ENCODE measurements at places on chromosomes 5 and 9.

DNA sequence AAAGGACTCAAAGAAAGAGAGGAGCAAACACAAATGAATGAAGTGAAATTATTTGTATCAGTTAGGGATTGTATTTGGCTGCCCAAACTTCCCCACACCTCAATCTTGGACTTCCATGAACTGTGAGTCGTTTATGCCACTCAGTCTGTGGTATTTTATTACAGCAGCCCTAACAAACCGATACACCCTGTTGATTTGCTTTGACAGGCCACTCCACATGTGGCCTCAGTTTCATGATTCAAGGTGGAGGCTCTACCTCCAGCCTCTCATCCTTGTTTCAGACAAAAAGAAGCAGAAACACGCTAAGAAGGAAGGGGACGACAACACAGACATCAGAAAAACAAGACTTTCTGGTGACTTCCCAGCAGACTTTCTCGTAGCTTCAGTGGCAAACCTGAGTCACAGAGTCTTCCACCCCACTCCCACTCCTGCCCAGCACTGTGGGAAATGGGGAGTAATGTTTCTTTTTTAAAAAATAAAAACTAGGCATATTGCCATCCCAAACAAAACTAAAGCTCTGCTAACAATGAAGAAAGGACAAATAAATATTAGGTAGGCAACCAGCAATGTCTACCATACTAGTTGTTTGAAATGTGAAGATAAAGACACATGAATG, 52.2 kb upstream of the ABCA1 start:
- DNase-seq: no peak

GRCh38 chr5:110386782-110387181, 339.7 kb downstream of the TMEM232 start:
- no peak for DNase-seq

DNA sequence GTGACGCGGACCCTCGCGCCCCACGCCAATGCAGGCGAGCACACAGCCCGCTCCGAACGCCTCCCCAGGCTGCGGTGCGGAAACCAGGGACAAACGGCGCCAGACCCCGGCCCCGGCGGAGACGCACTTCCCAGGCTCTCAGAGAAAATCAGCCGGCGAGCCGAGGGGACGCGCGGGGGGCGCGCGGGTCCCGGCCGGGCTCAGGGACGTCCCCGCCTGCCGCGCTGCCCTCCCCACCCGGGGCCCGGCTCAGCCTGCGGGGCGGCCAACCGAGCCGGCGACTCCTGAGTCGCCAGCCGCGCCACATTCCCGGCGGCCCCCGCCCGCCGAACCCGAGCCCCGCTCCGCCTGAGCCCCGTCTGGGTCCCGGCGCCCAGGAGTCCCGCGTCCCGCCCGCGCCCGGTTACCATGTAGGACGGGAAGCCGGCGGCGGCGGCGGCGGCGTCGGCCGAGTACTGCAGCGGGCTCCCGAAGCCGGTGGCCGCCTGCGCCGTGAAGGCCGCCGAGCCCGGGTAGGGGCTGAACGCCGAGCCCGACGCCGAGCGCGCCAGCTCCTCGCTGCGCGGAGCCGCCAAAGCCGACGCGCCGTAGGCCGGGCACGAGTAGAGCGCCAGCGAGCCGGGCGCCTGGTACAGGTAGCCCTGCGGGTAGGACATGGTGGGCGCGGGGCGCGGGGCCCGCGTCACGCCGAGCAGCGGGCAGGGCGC, 566 bp downstream of the IRX2 start:
- no peak for DNase-seq

DNA sequence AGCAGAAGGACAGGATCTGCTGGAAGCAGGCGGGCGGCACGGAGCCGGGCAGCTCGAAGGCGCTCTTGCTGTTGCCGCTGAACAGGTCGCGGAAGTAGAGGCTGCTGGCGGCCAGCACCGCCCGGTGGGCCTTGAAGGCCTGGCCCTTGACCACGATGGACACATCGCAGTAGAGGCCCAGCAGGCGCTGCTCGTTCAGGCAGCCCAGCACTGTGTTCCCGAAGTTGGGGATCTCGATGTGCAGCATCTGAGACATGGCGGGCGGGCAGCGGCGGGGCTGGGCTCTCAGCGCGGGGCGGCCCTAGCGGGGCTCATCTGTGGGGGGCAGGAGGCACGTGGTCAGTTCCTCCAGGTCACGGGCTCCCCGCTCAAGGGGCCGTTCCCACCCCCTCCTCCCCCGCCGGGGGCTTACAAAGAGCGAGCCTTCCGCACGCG, 44.8 kb downstream of the NACC2 start:
- DNase-seq: no peak

GRCh38 chr9:14993901-14994554, 83.8 kb upstream of the FREM1 start:
- DNase-seq: no peak

- no peak for DNase-seq
Measured at GRCh38 chr9:75231167-75231566, 142.9 kb downstream of the OSTF1 start.

DNA sequence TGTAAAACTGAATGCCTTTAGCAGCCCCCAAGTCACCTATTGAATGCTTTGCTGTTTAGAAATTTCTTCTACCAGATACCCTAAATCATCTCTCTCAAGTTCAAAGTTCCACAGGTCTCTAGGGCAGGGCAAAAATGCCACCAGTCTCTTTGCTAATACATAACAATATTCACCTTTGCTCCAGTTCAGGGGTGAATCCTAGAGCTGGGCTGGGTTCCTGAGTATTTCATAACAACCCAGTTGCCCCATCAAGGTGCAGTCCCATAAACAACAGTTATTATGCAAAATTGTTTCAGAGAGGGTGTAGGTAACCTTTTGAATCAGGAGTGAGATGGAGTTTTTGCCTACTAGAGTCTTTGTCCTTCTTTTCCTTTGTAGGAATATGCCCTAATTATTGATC, 19.0 kb upstream of the C1QTNF3 start:
- no peak for DNase-seq

DNA sequence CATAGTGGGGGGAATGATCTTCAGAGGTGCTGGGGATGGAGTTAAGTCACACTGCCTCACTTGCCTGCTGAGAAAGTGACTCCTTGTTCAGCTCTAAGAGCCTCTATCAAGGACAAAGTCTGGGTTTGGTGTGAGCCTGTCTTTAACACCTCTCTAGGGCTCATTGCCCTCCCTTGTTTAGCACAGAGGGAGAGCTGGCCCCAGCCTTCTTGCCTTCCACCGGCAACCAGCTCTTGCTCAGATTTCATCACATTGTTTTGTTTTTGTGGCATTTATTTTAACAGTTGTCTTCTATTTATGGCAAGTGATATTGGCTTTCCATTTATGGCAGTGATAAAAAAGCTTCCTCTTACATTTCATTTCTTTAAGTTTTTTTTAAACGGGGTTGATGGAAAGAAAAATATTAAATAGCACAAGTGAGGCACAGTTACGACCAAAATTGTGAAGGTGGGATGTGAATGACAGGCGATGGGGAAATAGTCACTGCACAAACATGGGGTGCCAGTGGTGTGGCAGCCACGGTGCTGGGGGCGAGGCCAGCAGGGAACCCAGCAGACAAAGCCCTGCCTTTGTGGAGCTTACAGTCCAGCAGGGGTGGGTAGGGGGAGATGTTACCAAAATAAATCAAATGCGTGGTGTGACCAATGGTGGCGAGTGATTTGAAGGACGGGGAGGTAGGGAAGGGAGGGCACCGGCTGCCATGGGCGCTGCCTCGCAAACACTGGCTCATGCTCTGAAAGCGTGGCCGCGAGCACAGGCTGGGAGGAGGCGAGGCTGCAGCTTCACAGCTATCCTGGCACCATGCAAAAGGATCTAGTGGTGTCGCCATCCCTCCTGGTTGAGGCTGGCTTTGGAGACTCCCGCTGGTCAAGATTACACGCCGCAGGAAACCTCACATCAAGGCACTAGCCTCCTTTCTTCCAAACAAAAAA, 21.2 kb upstream of the UNC5A start:
- DNase-seq: no peak

DNA sequence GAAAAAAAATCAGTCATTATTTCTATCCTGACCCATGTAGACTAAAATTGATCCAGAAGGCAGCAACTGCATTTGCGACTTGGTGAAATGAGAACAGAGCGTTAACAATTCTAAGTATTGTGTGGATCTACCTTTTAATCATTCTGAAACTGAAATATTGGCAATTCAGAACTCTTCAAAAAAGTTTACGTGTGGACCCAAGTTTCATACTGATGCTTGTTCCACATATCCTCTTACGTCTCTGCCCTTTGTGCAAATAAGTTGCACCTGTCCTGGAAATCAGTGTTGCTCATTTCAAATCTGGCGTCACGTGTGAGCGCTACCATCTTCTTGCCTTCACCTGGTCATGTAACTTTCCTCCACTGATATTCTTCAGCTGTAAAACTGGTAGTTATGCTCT, 74.7 kb downstream of the NTRK2 start:
- no peak for DNase-seq

DNA sequence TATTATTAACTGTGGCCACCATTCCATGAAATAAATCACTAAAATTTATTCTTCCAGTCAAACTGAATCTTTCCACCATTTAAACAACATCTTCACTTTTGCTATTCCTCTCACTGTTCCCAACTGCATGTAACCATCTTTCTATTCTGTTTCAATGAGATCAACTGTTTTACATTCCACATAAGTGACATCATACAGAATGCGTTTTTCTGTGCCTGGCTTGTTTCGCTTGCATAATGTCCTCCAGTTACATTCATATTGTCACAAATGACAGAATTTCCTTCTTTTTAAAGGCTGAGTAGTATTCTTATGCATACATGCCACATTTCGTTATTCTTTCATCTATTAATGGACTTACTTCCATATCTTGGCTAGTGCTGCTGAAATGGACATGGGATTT, 738.2 kb downstream of the SEMA5A start:
- DNase-seq: no peak

DNA sequence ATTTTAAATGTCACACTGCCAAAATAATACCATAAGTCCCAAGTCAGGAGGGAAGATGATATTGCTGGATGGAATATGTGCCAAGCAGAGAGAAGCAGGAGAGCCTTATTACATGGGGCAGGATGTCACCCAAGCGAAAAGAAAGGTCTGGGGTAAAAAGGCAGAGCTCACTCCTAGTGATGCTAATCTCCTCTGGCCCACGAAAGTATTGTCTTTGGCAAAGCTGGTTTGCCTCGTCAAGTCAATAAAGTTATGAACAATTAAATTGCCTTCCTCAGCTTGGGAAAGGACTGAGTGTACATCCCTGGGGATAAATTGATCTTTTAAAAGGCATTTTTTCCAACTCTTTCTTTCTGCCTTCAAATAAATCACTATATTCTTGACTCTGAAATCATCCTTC, 220.6 kb downstream of the DMAC1 start:
- no peak for DNase-seq

DNA sequence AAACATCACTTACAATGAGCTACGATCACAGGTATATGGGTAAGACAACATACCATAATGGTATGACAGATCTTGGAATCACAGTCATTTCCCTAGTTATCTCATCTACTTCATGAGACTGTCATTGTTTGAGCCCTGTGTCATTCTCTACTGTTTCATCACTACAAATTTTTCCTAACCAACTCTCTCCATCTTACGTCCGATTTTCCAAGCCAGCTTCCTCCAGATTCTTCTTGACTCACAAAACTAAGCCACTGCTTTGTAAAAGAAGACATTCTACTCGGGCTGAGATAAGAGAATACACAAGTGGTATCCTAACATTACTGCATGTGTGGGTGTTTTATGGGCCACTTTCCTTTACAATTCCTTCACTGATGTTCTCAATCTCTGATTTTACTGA, 49.6 kb downstream of the SERINC5 start:
- no peak for DNase-seq

- no peak for DNase-seq
Measured at GRCh38 chr5:1075931-1076330, 35.9 kb downstream of the SLC12A7 start.

GRCh38 chr5:173291722-173292658, 36.2 kb downstream of the STC2 start:
- DNase-seq: no peak

DNA sequence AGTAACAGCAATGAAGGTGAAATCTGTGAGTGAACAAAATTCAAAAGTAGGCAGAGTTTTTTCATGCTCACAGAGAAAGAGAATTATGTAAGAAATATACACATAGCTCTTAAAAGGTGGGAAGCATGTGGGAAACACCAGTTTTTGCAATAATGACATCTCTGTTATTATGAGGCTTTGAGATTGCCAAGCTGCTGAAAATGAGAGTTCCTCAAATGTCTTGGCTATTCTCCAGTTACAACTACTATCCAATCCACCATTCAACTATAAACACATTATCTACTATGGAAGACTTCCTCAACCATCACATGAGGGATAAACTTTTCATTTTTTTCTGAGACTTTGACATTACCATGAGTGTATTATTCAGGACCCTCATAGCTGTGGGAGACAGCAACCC, 420.8 kb upstream of the ACTBL2 start:
- DNase-seq: no peak

GRCh38 chr5:115602591-115603125, 379 bp upstream of the TICAM2 start:
- no peak for DNase-seq

Data from activated effector memory CD4-positive, alpha-beta T cell treated with Interleukin-2 at 50 U/mL for 16 hours (primary cell).